Cerebellar cortex (tissue), 1 donor: ENCODE measurements at places on chromosomes 7 and 10.

GRCh38 chr7:3592401-3593134 is 291.5 kb downstream of the SDK1 start:
- DNase-seq = no peak

DNA sequence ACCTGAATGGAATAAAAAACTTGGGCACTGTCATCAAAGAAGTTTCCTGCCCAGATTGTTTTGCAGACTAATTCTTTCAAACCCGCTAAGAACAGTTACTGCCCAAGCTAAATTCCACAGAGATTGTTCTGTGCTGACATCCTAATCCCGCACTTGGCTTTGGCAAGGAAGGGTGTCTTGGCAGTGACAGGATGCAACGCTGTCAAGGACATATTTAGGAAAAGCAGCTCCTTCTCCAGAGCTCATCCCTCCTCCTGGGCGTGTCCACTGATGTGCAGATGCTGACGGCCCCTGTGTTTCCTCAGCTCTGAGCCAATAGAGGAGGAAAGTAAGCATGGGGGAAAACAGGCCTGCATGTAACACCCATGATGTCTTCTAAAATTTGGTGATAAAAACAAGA is 74.2 kb downstream of the EEPD1 start:
- no peak for DNase-seq

GRCh38 chr7:30521532-30521931 is 16.9 kb upstream of the GGCT start:
- no peak for DNase-seq

GRCh38 chr10:34373211-34373610 is 441.9 kb downstream of the PARD3 start:
- no peak for DNase-seq

- DNase-seq = peak; percentile 52
These were observed 46.9 kb downstream of the AHCYL2 start for GRCh38 chr7:129271500-129272355.

DNA sequence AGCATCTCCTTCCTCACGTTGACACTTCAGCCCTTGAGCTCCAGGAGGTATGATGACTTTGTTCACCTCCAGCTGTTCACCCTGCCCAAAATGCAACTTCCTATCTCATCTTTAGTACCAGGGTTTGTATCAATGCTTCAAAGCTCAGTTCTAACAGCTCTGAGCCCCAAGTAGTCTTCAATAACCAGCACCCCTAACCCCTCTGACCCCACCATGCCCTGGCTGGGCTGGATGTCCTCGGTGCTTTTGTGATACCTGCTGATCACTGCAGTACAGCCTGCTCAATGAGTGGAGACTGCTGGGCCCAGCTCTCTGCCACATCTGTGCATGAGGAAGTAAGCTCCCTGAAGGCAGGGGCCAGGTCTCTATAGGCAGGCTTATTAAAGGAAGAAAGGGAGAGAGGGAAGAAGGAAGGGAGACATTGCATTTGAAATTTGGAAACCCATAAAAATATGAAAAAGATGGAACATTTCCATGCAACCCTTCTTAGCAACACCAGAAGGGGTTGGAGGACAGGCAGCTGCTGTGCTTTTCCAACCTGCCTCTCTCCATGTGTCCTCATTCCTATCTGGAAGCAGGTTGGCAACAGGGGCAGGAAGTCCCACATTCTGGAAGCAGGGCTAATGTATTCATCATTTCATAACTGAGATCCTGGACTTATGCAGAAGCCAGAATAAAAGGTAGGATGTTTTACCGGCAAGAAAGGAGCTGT is 756.1 kb downstream of the GRID1 start:
- DNase-seq = no peak

GRCh38 chr7:55130395-55131141 is 111.8 kb downstream of the EGFR start:
- no peak for DNase-seq

DNA sequence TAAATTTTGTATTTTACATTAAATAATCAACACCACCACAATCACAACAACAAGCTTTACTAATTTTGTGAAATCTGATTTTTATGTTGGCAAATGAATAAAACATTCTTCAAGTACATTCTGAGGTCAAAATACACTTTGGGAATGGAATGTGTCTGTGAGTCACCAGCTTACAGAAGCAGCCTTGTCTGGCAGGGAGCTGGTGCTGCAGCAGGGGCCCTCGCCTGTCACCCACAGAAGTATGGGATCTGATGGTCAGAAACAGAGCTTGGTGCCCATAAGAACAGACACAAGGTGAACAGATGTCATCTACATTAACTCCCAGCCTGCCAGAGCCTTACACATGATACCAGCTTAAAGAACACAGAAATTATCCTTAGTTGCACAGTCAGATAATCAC is 496.9 kb downstream of the CCSER2 start:
- no peak for DNase-seq

DNA sequence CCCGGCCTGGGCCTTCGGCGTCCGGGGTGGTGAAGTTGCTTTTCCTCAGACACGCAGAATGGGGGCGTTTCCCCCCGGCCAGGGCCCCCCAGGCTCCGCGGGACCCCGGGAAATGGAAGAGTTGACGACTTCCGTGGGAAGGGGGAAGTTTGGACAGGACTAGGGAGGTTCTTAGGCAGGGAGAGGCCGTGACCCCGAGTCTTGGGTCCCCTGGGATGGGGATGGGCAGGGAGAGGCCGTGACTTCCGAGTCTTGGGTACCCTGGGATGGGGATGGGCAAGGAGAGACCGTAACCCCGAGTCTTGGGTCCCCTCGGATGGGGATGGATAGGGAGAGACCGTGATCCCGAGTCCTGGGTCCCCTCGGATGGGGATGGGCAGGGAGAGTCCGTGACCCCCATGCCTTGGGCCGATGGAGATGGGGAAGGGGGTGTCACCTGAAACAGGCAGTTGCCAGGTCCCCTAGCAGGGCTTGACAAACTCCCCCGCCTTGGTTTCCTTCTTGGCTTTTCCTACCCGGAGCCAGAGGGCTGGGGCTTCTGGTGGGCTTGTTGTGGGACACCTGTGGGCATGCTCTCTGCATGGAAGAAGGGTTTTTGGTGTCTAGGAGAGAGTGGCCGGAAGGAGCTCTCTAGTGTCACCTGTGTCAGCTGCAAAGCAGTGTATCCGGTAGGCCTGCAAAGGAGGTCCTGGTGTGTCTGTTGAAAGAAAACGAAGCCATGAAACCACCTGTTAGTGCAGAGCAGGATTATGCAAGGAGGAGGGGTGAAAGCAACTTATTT is 1.1 kb downstream of the TRRAP start:
- peak; percentile 64 for DNase-seq

DNA sequence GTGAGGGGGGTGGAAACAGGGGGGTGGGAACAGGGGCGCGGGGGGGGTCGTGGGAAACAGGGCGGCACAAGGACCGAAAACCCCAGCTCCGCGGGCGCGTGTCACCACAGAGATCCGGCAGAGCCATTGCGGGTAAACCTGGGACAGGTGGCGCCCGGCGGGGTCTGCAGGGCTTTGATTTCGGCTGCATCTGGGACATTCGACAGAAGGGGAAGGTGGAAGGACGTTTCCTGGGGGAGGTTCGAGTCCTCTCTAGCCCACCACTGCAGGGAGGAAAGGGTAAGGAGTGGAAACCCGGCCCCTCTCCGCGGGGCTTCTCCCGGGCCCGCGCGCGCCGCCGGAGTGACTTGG is 7.5 kb downstream of the NKX2-3 start:
- DNase-seq = no peak

GRCh38 chr10:95359466-95359865 is 68.7 kb upstream of the PDLIM1 start:
- DNase-seq = no peak

DNA sequence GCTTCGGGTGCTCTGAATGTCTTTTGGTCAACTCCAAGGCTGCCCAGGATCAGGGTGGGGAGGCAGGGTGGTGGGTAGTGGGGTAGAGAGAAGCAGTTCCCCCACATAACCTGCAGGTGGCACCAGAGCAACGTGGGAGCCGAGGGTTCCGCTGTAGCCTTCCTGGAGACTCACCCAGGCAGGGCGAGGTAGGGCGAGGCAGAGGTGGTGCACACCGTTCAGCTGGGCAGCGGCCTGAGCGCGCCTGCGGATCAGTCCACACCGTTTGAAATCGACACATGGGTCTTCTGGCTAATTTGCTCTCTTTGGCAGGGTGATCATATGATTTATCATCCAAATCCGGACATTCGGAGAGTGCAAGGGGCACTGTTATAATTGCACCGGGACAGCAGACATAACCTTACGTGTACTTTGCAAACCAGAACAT is 41.4 kb upstream of the MAP3K8 start:
- peak; percentile 49 for DNase-seq
